ENCODE measurements at places on chromosomes 6 and 20. TPM values are rescaled to one million over a fixed set of nuclear protein-coding genes. Genes with fewer than 3 reads are reported as not detected.

- DNase-seq: no peak
These were observed 57.7 kb downstream of the DHX35 start for GRCh38 chr20:39019805-39020325.

- no peak for DNase-seq
These were observed 11.6 kb upstream of the PLN start for GRCh38 chr6:118536478-118536877.

Gene CGAS
- 8.1 TPM for total RNA-seq

Gene FOXC1
- 0.22 TPM for total RNA-seq

- DNase-seq: no peak
These were observed 174.0 kb downstream of the SYNE1 start for GRCh38 chr6:152463164-152463563.

Gene ETV7
- total RNA-seq: 3.0 TPM

GRCh38 chr6:16918586-16918985, 157.3 kb upstream of the ATXN1 start:
- DNase-seq: no peak

DNA sequence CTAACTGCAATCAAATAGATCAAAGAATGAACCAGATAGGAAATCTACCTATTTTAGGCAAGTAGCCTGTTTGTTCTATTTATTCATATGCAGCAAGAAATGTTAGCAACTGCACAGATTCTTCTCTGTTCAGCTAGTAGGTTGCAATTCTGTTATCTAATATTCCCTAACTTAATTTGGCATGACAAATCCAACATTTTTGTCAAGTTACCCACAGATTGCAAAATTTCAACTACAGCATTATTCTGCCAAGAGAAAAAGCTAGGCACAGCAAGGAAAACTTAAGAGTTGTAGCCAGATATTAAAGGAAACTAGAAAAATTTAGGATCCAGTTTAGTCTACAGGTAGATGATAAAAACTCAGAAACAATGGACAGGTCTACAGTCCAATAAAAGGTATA, 104.4 kb upstream of the SYNCRIP start:
- DNase-seq: no peak

DNA sequence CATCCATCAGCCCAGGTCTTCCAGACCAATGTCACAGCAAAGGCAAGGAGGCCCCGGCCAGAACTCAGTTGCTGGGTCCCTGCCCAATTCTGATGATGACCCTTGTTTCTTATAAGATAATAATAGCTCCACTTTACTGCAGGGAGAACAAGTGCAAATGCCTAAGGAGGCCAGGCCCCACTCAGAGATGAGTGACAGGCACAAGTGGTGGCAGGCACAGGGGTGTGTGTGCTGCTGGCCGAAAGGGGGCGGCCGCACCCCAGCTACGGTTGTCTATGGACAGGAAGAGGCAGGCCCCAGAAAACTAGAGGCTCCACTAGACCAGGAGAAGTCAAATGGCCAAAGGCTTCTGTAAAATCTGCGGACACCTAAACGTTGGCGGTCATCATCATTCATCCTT, 28.6 kb downstream of the GNAS-AS1 start:
- DNase-seq: peak; percentile 49

DNA sequence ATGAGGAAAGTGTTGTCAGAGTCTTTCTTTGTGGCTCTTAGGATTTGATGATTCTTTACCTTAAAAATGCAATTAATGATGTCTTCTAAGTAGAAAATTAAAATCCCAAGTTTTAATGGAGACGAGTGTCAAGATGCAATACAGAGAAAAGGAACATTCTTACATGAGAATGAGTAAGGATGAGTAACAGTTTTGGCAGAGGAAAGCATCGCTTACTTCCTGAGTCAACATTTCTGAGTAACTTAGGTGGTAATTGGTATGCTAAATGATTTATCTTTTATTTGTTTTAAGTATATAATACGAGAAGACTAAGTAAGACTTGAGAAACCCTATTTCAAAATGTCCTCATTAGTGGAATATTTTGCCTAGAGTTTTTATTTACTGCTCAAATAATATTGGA, 101.3 kb downstream of the RTN4IP1 start:
- no peak for DNase-seq

- DNase-seq: no peak
These were observed 14.3 kb upstream of the PIM1 start for GRCh38 chr6:37155394-37156312.

Gene PEX7
- total RNA-seq: 11.5 TPM

Gene MARCKS
- total RNA-seq: 46.8 TPM

Gene PLEKHG1
- 25.1 TPM for total RNA-seq

Gene NAPB
- 10.0 TPM for total RNA-seq

GRCh38 chr6:39979461-39980328, 45.4 kb upstream of the MOCS1 start:
- no peak for DNase-seq

Gene SLC17A3
- not detected for total RNA-seq

- DNase-seq: no peak
These were observed 253.6 kb upstream of the EXOC2 start for GRCh38 chr6:946546-946945.

Gene C6orf136
- 10.7 TPM for total RNA-seq

Gene EYS
- total RNA-seq: under 0.01 TPM

Gene CST4
- total RNA-seq: not detected

DNA sequence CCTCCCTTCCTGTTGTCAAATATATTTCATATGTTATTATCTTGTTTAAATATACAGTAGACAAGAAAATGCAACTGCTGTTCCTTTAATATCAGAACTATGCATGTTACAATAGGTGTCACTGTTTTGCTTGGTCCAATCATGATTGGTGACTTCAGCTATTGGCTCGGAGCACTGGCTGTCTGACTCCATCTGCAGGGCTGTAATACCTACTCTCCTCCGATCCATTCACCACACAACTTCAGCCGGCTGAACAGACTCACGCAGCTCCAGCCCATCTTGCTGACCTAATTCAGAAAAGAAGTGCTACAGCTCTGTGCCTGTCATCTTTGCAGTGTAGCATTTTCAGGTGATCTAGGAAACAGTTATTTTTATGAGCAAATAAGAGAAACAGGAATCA, at the start of gene BTBD3:
Gene BTBD3, plus strand, starts transcription at position 231 of the 400 bp plus-strand sequence. CDS start 383 bp downstream, outside the sequence.
- peak; percentile 73 for DNase-seq

- no peak for DNase-seq
These were observed 86.6 kb upstream of the TAB2 start for GRCh38 chr6:149230712-149231460.

DNA sequence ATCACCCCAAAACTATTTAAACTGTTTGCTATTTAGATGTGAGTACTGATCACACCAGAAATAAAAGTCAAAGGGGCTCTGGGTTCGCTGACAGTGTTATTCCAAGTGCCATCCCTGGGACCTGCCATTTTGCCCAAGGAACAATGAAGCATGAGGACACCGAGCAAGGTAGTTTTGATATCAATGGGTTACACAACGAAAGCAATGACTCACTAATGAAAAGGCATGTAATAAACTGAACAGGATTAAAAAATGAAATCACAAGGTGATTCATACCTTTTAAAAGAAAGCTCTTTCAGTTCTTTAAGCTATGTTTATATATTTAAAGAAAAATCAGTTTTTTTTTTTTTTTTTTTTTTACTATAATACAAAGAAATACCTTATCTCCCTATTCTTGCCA, 102.0 kb downstream of the HS3ST5 start:
- no peak for DNase-seq

DNA sequence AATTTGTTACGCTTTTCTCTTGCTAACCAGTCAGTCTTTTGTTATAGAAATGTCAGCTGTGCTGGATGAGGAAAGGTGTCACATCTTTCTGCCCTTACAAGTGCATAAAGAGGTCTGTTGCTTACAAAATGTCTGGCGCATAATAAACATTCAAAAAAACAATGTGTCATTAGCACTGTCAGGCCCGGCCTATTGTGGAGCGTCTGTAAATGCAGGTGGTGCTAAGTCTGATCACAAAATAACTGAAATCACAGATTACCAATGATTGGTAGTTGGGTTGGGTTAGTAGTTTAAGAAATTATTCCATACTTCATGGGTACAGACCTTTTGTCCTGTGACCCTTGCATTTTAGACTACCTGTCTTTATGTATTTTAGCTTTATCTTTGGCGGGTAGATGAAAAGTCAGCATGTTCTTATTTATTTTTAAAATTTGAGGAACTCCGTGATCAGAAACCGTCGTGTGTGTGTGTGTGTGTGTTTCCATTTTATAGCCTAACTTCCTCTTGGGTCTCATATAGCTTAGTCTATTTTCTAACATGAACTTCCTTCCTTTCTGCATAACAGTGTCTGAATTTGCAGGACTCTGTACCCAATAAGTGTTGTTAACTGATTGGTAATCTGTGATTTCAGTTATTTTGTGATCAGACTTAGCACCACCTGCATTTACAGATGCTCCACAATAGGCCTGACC, 88.1 kb upstream of the IFNGR1 start:
- no peak for DNase-seq

GRCh38 chr6:33249732-33250630, 21.7 kb downstream of the VPS52 start:
- no peak for DNase-seq

DNA sequence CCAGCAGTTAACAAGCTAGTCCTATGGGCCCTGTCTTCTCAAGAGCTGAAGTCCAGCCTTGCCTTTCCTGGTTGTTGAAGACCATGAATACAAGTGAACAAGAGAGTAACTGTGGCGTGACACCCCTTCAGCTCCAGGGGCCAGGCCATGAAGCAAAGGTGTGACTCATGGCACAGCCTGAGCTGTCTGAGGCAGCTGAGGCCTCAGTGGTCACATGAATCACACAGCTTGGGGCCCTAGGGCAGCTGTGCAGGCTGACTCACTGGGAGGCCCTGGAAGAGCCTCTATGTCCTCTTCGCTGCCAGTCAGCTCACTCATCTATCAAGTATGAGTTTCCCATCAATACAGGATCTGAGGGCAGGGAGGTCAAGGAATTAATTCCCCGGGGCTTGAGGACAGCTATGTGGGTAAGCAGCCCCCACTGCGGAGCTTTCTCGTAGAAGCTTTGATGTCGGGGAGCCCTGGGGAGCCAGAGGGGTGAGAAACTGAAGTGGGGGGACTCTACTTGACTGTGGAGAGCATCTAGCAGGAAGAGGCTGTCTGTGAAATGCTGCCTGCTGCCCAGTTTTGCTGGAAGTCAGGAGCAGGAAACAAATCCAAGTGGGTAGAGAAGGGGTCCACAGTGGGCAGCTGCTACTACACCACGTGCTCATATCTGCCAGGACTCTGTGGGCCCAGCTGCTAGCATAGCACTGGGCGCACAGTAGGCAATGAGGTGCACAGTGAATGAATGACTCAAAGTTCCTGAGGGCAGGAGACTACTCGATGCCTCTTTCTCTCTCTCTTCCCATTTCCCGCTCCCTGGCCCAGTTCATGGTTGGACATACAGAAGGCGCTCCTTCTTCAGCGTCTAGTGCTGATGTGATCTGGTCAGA, 13.7 kb upstream of the FAM83C start:
- DNase-seq: no peak

- peak; percentile 84 for DNase-seq
These were observed 72.6 kb upstream of the DUSP22 start for GRCh38 chr6:219641-220198.

DNA sequence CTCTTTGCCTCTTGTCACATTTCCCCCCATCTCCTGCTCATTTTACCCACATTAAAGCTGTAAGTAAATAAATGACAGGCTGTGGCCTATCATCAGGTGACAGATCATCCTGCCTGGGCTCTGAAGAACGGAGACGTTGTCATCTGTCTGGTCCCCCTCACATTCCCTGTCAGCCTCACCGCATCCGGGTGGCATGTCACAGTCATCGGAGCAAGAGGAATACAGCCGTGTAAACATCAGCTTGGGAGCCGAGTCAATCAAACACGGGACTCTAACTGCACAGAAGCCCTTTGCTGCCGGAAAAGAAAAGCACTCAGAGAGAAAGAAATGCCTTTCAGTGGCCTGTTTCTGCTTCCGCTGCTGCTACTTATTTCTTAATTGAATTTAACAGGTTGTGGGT, 371.9 kb upstream of the ID4 start:
- peak; percentile 31 for DNase-seq

Measured in upper lobe of left lung (tissue), 6 donors.